Activated naive CD8-positive, alpha-beta T cell treated with anti-CD3 and anti-CD28 coated beads, Interleukin-2, amount 10 ng/mL, durations not matched to agents 7 days and 5 days (primary cell): ENCODE measurements at places on chromosomes 3 and 15. TPM values are rescaled to one million over a fixed set of nuclear protein-coding genes. Genes with fewer than 3 reads are reported as not detected.

MYLK gene
- total RNA-seq, result 0.11 TPM

DNA sequence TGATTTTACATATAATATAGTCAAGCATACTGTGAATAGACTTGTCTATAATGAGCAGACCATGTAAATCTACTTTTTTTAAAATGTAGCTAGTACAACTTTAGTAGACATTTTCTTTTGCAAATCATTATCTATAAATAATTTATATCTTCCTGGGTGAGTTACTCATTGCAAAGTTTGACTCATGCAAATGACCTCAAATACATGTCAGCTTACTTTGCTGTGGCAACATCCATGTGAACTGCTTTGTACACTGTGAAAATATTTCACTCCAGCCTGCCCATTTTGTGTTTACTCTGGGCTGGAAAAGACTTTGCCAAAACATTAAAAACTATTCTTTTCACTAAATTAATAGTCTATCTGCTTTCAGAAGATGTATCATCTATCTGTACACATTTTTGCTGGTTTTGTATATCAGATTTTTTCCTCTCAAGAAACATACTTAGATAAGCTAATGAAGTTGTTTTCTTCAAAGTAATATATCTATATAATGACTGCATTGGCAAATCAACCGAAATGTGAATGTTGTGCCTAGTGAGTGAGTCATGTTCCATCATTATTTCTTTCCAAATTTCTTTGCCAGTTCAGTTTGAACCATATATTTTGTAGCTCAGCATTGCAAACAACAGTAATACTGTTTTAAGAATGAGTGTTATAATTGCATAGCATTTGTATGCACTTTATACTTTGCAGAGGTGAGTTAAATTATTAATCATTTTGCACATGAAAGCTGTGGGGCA, 26.5 kb downstream of the IGSF10 start:
- no peaks in the 10 kb centered on the region for H3K4me1 ChIP-seq
- no peak overlapping the region for H3K4me3 ChIP-seq
- no peak overlapping the region for H3K27ac ChIP-seq
- H3K36me3 ChIP-seq, result no peaks in the 10 kb centered on the region
- H3K27me3 ChIP-seq, result no peaks in the 10 kb centered on the region

DNA sequence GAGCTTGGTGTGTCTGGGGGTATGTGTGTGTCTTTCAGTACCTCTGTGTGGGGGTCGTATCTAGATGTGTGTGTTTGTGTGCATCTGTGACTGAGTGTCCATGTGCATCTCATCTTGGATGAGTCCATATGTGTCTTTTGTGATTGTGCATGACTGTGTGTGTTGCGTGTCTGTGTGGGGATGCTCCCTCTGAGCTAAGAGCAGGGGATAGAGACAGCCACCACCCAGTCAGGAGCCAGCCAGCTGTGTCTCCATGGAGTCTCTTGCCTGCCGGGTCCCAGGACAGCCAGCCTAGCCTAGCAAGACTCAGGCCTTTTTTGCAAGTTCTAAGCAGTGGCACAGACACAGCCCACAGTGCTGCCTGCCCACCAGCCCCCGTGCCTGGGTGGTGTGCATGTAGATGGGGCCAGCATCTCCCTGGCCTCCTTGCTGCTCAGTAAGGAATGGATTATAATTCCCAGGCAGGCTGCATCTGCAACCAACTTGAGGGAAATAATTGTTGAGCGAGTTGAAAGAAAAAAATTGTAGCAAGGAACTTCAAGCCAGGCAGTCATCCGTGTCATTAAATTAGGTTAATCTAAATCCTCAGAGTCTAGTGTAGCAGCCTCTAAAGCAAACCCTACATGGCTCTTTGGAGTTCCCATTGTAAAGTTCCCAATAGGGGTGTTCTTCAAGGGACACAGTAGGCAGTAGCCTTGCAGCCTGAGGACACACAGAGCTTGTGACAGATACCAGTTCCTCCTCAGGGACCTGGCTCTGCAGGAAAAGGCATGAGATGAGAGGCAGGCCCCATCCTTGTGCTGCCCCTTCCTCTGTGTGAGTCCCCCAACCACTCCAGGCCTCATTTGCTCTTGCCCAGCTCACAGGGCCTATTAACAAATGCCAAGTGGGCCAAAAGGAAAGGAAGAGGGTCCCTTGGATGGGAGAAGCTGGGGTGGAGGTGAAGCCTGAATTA, 35.9 kb upstream of the MRPS22 start:
- no peak overlapping the region for H3K4me3 ChIP-seq
- H3K36me3 ChIP-seq, result no peaks in the 10 kb centered on the region
- H3K4me1 ChIP-seq, result peaks cover under 1% of the 10 kb centered on the region
- peaks cover 4% of the 10 kb centered on the region for H3K27me3 ChIP-seq
- no peak overlapping the region for H3K27ac ChIP-seq

RNU5B-1 gene
- 27.2 TPM for total RNA-seq

DNA sequence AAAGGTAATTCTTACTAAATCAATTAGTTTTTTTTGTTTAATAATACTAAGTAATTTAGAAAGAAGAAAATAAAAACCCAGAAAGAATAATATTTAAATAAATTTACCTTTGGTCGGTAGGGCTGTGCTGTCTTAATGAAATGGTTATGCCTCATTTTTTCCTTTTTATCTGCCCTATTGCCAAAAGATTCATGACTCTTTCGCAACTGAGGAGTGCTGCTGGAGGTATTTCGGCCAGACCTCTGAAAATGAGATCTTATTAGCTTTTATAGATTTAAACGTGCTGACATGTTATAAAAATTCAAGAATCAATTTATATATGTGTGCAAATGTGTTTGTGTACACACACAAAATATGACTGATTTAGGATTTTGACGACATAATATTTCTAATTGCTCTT, 67.1 kb upstream of the USP50 start:
- DNase-seq, result no peak
- no peak overlapping the region for H3K4me3 ChIP-seq
- no peaks in the 10 kb centered on the region for H3K4me1 ChIP-seq
- no peak overlapping the region for H3K27ac ChIP-seq
- H3K27me3 ChIP-seq, result no peaks in the 10 kb centered on the region
- peaks cover 20% of the 10 kb centered on the region for H3K36me3 ChIP-seq

DNA sequence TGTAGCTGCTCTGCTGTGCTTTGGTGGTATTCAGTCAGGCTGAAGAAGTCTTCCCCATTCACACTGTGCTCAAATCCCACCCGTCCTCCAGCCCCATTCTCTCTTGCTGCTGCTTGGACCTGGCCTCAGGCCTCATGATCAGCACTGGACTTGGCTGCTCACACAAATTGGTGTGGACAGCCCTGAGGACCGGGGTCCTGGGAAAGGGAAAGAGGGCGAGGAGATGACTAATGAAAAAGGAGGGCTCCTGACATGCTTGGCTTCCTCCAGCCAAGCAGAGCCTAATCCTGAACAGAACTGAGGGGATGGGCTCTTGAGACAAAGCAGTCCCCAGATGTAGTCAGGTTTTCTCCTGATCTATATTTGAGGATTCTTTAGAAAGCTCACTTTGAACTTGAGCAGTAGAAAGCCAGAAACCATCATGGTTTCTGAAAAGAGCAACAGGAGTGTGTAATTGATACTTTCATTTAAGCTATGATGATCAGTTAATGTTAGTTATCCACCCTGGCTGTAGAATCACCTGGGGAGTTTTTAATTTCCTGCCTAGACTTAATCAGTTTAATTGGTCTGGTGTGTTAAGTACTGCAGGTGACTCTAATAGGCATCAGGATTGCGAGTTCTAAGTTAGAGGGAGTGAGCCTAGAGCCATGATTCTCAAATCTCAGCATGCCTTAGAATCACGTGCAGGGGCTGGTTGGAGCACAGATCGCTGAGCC, 79.4 kb upstream of the THBS1 start:
- H3K27me3 ChIP-seq, result peaks cover 8% of the 10 kb centered on the region
- H3K27ac ChIP-seq, result no peak overlapping the region
- DNase-seq, result no peak
- H3K4me3 ChIP-seq, result no peak overlapping the region
- peaks cover 6% of the 10 kb centered on the region for H3K4me1 ChIP-seq

ISG20 gene
- total RNA-seq, result 209 TPM

- no peak overlapping the region for H3K27ac ChIP-seq
- H3K27me3 ChIP-seq, result peaks cover 25% of the 10 kb centered on the region
- DNase-seq, result peak; percentile 66
- H3K4me1 ChIP-seq, result no peaks in the 10 kb centered on the region
Observed at GRCh38 chr3:14633819-14634424, 17.6 kb upstream of the CCDC174 start.

CADPS gene
- total RNA-seq, result not detected

GRCh38 chr15:22845289-22845900, 6.9 kb downstream of the NIPA2 start:
- no peak overlapping the region for H3K4me3 ChIP-seq
- H3K4me1 ChIP-seq, result peaks cover 17% of the 10 kb centered on the region
- no peak overlapping the region for H3K27ac ChIP-seq

TMEM212 gene
- total RNA-seq, result not detected

HTR3C gene
- total RNA-seq, result not detected

NEK10 gene
- 0.79 TPM for total RNA-seq

- no peak overlapping the region for H3K4me3 ChIP-seq
- H3K36me3 ChIP-seq, result no peaks in the 10 kb centered on the region
- DNase-seq, result no peak
- no peaks in the 10 kb centered on the region for H3K4me1 ChIP-seq
Observed at GRCh38 chr15:48318131-48318530, 13.1 kb upstream of the DUT start.

GRCh38 chr3:18766974-18767373, 341.8 kb upstream of the SATB1 start:
- DNase-seq, result no peak
- H3K36me3 ChIP-seq, result peaks cover 7% of the 10 kb centered on the region
- no peak overlapping the region for H3K27ac ChIP-seq
- H3K27me3 ChIP-seq, result no peaks in the 10 kb centered on the region
- peaks cover 15% of the 10 kb centered on the region for H3K4me1 ChIP-seq

- H3K27me3 ChIP-seq, result no peaks in the 10 kb centered on the region
- no peaks in the 10 kb centered on the region for H3K36me3 ChIP-seq
- no peak overlapping the region for H3K4me3 ChIP-seq
- H3K4me1 ChIP-seq, result no peaks in the 10 kb centered on the region
- DNase-seq, result no peak
Observed at GRCh38 chr3:28637742-28638141, 289.1 kb upstream of the AZI2 start.

DNA sequence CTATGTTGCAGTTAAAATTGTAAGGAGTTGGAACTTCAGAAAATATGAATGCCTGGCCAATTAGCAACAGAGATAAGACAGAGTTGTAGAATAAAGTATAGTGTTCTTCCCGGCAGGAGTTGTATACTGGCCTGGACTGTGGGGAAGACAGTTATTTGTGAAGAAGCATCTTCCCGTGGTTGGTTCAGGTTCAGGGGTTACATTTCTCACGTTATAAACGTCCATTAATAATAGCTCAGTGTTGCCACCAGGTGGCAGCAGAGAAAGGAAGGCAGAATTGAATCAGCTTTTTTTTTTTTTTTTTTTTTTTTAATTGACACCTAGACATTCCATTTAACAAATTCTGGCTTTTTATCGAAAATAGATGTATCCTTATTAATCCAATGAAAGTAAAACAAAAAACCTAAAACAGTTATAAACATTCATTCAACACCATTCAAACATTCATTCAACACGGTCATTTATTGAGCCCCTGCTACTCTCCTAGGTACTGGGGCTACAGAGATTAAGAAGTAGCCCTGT, 66.4 kb upstream of the NR2E3 start:
- H3K4me1 ChIP-seq, result peaks cover 1% of the 10 kb centered on the region
- H3K27me3 ChIP-seq, result no peaks in the 10 kb centered on the region
- peak; percentile 40 for DNase-seq
- no peak overlapping the region for H3K4me3 ChIP-seq
- H3K27ac ChIP-seq, result no peak overlapping the region

DNA sequence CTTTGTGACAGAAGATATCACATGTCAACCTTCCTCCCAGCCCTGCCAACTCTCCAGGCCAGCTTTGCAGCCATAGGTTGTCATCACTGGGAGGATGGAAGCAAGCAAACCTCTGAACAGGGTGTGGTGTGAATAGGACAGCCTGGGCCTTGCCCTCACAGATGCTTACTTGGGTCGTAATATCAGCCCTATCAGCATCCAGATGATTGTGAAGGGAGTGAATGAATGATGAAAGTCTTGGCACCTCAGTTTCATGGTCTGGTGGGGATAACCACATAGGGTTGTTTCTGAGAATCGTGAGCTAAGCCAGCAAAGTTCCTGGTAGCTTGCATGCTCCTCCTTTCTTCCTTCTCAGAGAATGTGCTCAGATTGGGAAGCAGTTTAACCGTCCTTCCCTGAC, 55.1 kb upstream of the POLR2M start:
- peaks cover 16% of the 10 kb centered on the region for H3K4me1 ChIP-seq
- H3K4me3 ChIP-seq, result peak overlapping the region; percentile 4
- peaks cover 9% of the 10 kb centered on the region for H3K27me3 ChIP-seq
- no peak overlapping the region for H3K27ac ChIP-seq
- no peaks in the 10 kb centered on the region for H3K36me3 ChIP-seq
- DNase-seq, result no peak

OR5K2 gene
- total RNA-seq, result not detected

GRCh38 chr15:43238671-43239131, 17.9 kb upstream of the EPB42 start:
- H3K36me3 ChIP-seq, result peaks cover 1% of the 10 kb centered on the region
- peak overlapping the region; percentile 47 for H3K4me3 ChIP-seq
- H3K27ac ChIP-seq, result peak overlapping the region; percentile 80
- peaks cover 37% of the 10 kb centered on the region for H3K4me1 ChIP-seq
- no peak for DNase-seq

MYEF2 gene
- 34.5 TPM for total RNA-seq

DNA sequence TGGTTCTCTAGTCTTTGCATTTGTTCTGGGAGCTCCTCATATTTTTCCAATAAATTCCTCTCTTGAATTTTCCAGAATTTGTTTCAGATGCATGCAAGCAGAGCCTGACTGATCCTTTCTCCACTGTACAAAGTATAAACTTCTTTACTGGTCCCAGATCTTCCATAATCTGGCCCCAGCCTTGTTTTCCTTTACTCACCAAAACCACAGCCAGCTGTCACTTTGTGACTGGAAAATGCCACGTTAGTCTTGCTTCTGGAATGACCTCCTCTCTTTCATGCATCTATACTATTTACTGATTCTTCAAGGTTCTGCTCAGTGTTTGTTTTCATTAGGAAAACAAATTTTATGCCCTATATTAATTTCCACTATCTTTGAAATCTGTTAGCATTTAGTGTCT, 60.4 kb upstream of the SPPL2A start:
- H3K4me1 ChIP-seq, result no peaks in the 10 kb centered on the region
- no peaks in the 10 kb centered on the region for H3K36me3 ChIP-seq
- H3K4me3 ChIP-seq, result no peak overlapping the region
- no peak for DNase-seq

DNA sequence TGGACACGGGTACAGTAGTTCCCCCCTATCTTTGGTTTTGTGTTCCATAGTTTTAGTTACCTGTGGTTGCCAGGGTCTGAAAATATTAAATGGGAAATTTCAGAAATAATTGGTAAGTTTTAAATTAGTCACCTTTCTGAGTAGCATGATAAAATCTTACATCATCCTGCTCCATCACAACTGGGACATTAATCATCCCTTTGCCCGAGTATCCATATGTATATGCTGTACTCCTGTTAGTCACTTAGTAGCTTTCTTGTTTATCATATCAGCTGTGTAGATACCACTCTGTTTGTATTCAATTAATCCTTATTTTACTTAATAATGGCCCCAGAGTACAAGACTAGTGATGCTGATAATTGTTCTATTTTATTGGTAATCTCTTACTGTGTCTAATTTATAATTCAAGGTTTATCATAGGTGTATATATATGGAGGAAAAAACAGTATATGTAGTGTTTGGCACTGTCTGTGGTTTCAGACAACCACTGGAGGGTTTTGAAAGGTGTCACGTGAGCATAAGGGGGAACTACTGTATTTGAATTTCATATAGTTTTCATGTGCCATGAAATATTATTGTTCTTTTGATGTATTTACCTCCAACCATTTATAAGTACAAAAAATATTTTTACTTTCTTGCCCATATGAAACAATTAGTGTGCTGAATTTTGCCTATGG, 41.4 kb downstream of the CTDSPL2 start:
- H3K4me3 ChIP-seq, result no peak overlapping the region
- H3K4me1 ChIP-seq, result peaks cover 12% of the 10 kb centered on the region
- no peaks in the 10 kb centered on the region for H3K27me3 ChIP-seq
